ENCODE measurements at places on chromosomes 13 and 19.

DNA sequence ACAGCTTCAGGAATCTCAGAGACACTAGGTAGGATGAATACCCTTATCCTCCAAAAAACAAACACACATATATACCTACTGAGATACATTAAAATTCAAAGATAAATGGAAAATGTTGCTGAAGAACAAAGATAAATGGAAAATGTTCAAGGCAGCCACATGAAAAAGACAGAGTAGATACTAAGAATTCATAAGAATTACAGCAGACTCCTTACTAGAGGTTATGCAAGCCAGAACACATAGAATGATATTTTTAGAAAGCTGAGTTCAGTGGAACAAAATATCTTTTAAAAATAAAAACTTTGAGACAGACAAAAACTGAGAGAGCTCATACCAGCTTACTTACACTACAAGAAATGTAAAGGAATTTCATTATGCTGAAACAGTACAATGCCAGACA lies 35.6 kb downstream of the UCHL3 start:
- DNase-seq, result no peak

GRCh38 chr13:60152114-60152513 lies 11.6 kb downstream of the DIAPH3 start:
- no peak for DNase-seq

DNA sequence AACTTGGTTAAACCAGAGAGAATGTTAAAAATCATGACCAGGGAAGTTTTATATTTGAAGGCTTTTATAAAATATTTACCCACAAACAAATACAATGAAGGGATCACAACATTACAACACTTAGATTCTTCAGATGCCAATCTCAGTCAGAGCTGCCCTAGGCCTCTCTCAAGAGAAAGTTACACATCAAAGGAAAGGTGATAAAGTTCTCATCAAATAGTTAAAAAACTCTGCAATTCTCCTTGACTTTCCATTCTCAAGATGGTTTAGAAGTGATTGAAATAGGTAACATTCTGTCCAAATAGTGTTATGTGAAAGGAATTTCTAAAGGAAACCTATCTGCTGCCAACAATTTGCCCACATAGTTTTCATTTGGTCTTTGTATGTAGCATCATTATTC lies 1115.2 kb upstream of the MIR17HG start:
- no peak for DNase-seq

DNA sequence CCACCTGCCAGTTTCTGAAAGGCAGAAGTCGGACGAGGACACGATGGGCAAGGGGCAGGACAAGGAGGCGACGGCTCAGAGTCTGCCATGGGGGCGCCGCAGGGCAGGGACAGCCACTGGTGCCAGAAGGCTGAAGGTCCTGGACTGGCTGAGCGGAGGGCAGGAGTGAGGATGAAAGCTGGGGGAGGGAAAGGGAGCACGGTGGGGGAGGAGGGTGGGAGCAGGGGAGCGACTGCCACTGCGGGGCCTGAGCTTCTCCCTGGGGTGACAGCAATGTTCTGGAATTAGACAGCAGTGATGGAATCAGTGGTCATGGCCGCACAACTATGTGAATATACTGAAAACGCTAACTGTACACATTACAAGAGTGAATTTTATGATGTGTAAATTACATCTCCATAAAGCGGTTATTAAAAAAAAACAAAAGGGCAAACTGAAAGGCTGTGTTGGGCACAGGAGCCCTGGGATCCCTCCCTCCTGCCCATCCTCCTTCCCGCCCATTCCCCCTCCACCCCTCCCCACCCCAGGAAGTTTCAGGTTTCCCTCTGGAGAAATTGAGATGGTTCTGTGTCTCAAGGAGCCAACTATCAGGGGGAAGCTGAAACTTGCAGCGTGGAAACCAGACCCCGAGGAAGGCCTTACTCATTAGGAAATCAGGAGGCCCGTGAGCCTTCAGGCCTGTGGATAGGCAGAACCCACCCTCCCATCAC lies 15.9 kb downstream of the MLLT1 start:
- DNase-seq, result no peak

Measured in HCEC 1CT (cell line).